ENCODE measurements at places on chromosomes 3 and 15.

- DNase-seq: no peak
These were observed 62.4 kb downstream of the ADAMTS9 start for GRCh38 chr3:64625381-64625780.

GRCh38 chr3:54164192-54164975, 42.0 kb downstream of the CACNA2D3 start:
- DNase-seq: no peak

- DNase-seq: no peak
These were observed 81.5 kb downstream of the DIPK2A start for GRCh38 chr3:144053121-144053520.

GRCh38 chr15:39785139-39785538, 2.5 kb upstream of the FSIP1 start:
- no peak for DNase-seq
